ENCODE measurements at places on chromosomes 13 and 19. TPM values are rescaled to one million over a fixed set of nuclear protein-coding genes. Genes with fewer than 3 reads are reported as not detected.
A peak's percentile ranks its signal among the peaks of the same experiment; 100 is the strongest.

Gene N4BP2L1
- 28.6 TPM for total RNA-seq

Gene DNAAF3
- total RNA-seq = 0.23 TPM

Gene CHAF1A
- 81.9 TPM for total RNA-seq

Gene ZNF543
- 5.1 TPM for total RNA-seq

Gene PLVAP
- not detected for total RNA-seq

Gene SGCG
- not detected for total RNA-seq

Gene YJEFN3
- 9.7 TPM for total RNA-seq

Gene FBXO17
- total RNA-seq = not detected

Gene C13orf42
- not detected for total RNA-seq

Gene PROZ
- not detected for total RNA-seq

Gene ZNF667
- total RNA-seq = 0.09 TPM

DNA sequence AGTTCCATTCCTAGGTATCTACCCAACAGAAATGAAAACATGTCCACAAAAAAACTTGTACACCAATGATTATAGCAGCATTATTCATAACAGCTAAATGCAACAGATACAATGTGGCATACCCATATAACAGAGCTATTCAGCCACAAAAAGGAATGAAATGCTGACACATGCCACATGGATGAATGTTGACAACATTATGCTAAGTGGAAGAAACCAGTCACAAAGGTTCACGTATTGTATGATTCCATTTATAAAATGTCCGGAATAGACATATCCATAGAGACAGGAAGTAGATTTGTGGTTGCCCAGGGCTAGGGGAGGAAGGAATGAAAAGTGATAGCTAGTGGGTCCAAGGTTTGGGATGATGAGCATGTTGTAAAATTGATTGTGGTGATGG is 10.8 kb downstream of the CRYL1 start:
- no peak overlapping the region for H3K27ac ChIP-seq
- no peak overlapping the region for H3K4me3 ChIP-seq
- peaks cover 6% of the 10 kb centered on the region for H3K36me3 ChIP-seq

DNA sequence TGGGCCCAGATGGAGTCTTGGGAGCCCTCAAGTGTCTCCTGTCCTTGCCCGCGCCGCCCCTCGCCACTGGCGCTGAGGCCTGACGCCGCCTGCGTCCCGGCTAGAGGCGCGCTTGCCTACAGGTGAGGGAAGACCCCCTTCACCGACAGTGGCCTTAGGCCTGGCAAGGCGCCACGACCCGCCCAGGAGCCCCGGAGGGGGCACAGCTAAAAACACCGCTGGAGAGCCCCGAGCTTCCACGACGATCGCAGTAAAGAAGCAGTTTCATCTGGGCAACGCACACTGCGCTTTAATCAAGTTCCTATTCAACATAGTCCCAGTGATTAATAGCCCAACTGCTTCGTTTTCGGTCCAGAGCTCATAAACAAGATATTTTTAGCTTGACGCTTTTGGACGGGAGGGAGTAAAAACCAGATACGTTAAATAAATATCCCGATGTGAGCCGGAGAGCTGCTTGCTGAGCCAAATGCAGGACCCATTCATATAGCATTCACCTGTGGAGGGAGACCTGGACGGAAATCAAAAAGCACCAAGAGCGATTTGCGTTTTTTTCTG is 1.5 kb upstream of the CEBPA start:
- no peaks in the 10 kb centered on the region for H3K4me1 ChIP-seq
- no peaks in the 10 kb centered on the region for H3K36me3 ChIP-seq
- H3K27ac ChIP-seq = no peak overlapping the region
- H3K27me3 ChIP-seq = peaks cover 52% of the 10 kb centered on the region
- no peak overlapping the region for H3K4me3 ChIP-seq

DNA sequence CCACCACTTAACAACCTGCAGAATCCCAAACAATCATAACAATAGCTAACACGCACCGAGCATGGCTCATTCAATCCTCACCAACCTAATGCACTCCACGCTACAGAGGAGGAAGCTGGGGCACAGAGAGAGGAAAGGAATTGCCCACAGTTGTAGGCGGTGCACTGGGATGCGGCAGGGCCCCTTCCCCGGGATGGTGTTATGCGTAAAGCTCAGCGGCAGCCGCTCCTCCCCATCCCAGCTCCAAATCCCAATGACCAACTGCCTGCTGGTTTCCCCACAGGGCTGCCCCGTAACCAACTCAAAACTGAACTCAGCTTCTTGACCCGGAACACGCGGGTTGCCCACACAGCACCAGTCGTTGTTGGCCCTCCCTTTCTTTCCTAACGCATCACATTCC is 42.2 kb downstream of the SERP2 start:
- H3K27ac ChIP-seq = no peak overlapping the region
- H3K27me3 ChIP-seq = no peaks in the 10 kb centered on the region
- no peak overlapping the region for H3K4me3 ChIP-seq
- H3K36me3 ChIP-seq = no peaks in the 10 kb centered on the region
- DNase-seq = no peak

- no peak overlapping the region for H3K27ac ChIP-seq
- peaks cover 1% of the 10 kb centered on the region for H3K27me3 ChIP-seq
- H3K4me1 ChIP-seq = no peaks in the 10 kb centered on the region
- no peak overlapping the region for H3K4me3 ChIP-seq
- DNase-seq = no peak
Measured at GRCh38 chr13:36709136-36709890, 35.5 kb downstream of the SERTM1 start.

GRCh38 chr13:48405875-48406274 is 7.0 kb downstream of the LPAR6 start:
- no peak overlapping the region for H3K27ac ChIP-seq
- no peaks in the 10 kb centered on the region for H3K27me3 ChIP-seq
- H3K4me1 ChIP-seq = peaks cover 59% of the 10 kb centered on the region
- no peak overlapping the region for H3K4me3 ChIP-seq
- H3K36me3 ChIP-seq = peaks cover 30% of the 10 kb centered on the region

DNA sequence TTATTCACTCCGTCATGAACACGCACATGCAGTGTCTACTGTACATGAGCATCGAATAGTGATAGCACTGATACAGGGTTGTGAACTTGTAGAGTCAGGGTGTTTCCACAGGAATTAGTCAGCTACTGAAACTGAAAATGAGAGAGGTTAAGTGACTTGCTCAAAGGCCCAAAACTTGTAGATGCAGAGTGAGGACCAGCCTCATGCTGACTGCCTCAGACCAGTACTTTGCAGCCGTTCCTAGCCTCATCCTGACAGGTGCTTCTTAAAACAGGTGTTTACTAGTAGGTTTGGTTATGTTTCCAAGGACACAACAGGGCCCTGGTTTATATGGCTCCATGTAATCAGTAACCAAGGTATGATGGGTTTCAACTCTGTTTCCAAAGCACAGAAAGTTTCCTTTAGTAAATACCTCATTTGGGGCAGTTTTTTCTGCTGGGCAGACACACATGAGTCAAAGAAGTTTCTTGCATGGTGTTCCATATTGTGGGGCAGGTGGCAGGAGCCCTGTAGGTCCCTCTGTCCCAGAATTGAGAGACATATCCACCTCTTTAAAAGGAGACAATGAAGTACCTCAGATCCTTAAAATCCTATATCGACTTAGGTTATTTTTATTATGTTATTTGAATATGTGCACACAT is 16.0 kb downstream of the FGF9 start:
- DNase-seq = no peak
- peaks cover 22% of the 10 kb centered on the region for H3K27me3 ChIP-seq
- no peaks in the 10 kb centered on the region for H3K36me3 ChIP-seq
- peaks cover 7% of the 10 kb centered on the region for H3K4me1 ChIP-seq

- DNase-seq = no peak
- H3K27ac ChIP-seq = no peak overlapping the region
- no peaks in the 10 kb centered on the region for H3K4me1 ChIP-seq
- no peaks in the 10 kb centered on the region for H3K27me3 ChIP-seq
- no peak overlapping the region for H3K4me3 ChIP-seq
Measured at GRCh38 chr13:80469853-80470381, 129.0 kb upstream of the SPRY2 start.

DNA sequence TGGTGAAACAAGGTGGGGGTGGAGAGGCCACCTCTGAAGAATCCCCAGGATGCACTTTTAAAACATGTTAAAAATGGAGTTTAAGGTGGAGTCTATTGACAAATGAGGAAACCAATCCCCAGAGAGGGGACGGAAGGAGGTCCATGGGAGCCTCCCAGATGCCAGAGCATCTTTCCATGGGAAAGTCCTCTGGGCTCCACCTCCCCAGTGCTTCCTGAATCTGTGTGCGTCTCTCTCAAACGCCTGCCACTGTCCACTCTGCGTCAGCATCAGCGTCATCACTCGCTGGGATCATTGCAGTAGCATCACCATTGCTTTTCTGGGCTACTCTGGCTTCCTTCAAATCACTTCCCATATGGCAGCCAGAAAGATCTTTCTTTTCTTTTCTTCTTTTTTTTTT is 6.2 kb downstream of the GPR4 start:
- DNase-seq = no peak
- no peak overlapping the region for H3K27ac ChIP-seq
- no peaks in the 10 kb centered on the region for H3K36me3 ChIP-seq
- H3K27me3 ChIP-seq = peaks cover 49% of the 10 kb centered on the region
- peaks cover 28% of the 10 kb centered on the region for H3K4me1 ChIP-seq

DNA sequence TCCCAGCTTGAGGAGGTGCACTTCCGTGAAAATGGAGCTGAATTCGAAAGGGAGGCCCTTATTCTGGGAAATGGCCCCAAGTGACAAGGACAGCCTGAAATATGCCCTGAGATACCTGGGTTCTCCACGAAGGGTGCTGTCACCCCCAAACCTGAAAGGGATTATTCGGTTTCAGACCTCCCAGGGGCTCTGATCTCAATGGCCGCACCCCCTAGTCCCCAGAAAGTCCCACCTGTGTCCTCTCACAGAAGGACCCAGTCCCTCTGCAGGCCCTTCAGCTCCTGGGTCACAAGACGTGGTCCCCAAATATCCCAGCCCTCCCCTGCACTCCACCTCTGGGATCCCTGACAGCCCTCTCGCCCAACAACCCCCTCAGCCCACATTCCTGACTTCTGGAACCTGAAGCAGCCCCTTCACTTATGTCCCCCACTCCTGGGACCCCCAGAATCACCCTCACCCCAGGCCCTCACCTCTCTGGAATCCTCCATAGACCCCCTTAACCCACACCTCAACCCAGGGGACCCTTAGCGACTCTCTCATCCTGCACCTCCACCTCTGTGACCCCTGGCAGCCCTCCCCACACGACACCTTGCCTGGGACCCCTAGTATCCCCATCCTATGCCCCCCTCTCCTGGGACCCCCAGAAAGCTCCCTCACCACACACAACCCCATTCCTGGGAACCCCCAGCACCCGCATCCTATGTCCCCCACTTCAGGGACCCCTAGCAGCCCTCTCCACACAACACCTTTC is 606 bp downstream of the SYNGR4 start:
- no peak for DNase-seq
- H3K4me3 ChIP-seq = peak overlapping the region; percentile 78
- H3K4me1 ChIP-seq = peaks cover 12% of the 10 kb centered on the region
- H3K27ac ChIP-seq = peak overlapping the region; percentile 90

DNA sequence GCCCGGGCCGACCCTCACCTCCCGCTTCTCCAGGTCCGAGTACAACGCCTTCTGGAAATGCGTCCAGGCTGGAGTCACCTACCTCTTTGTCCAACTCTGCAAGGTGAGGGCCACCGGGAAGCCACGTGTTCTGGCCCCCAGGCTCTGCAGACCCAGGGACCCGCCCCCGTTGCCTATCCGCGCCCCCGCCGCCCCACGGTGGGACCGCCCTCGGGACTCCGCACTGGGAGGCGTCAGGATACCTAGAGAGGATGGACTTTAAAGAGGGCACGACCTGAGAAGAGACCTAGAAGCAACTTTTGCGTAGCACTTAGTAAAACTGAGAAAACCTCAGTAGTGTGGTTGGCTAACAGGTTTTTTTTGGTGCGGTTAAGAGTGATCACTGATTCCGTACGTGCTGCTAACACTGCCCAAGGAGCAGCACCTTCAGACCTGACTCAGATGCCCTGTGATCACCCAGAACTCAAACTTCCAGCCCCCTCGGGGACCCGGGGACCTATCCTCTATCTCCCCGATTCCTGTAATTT is 492 bp downstream of the TMEM147 start:
- peaks cover 18% of the 10 kb centered on the region for H3K4me1 ChIP-seq
- peak overlapping the region; percentile 94 for H3K4me3 ChIP-seq
- H3K27ac ChIP-seq = peak overlapping the region; percentile 95
- H3K27me3 ChIP-seq = no peaks in the 10 kb centered on the region
- DNase-seq = peak; percentile 52
- peaks cover 27% of the 10 kb centered on the region for H3K36me3 ChIP-seq

GRCh38 chr13:22076658-22077057 is 405.8 kb downstream of the FGF9 start:
- peaks cover 55% of the 10 kb centered on the region for H3K4me1 ChIP-seq
- no peak overlapping the region for H3K4me3 ChIP-seq
- peak overlapping the region; percentile 12 for H3K27ac ChIP-seq
- no peaks in the 10 kb centered on the region for H3K27me3 ChIP-seq

DNA sequence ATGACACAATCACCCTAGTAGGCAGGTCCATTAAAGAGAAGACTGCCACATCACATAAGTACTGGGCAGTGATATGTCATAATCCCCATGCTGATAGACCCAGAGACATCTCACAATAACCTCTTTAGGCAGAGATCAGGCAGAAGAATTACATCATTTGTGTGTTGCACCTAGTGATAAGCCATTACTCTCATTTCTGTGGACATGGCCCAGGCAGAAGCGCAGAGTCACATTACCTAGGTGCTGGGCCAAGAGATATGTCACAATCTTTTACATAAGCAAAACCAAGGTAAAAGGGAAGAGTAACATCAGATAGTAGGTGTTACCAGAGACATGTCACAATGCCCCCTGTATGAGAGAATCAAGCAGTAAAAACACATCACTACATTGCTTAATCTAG is 71.9 kb downstream of the ZNF726 start:
- no peaks in the 10 kb centered on the region for H3K27me3 ChIP-seq
- no peak for DNase-seq
- no peak overlapping the region for H3K27ac ChIP-seq
- no peak overlapping the region for H3K4me3 ChIP-seq
- no peaks in the 10 kb centered on the region for H3K36me3 ChIP-seq

DNA sequence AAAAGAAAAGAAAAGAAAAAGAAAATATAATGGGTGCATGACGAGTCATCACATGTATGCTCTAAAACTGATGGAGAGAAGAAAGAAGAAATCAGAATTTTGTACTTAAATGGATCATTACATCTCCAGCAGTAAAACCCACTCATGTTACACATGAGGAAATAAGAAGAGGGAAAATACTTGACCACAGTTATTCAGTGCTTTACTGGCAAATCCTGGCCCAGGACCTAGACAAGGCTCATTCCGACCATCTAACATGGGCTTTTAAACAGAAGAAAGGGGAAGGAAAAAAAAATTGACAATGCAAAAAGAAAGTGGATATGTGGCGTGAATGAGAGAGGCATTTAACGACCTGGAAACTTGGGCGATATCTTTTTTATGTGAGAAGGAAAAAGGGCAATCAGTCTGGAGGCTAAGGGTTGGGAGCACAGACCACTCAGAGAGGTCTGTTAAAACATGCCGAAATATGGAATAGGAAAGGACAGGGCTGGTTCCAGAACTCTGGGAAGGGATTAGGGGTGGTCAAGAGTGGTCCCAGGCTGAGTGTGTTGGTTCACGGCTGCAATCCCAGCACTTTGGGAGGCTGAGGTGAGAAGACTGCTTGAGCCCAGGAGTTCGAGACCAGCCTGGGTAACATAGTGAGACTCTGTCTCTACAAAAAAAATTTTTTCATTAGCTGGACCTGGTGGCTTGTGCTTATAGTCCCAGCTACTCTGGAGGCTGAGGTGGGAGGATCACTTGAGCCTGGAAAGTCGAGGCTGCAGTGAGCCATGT is 1.6 kb downstream of the SIGLECL1 start:
- H3K4me1 ChIP-seq = peaks cover 63% of the 10 kb centered on the region
- H3K27ac ChIP-seq = peak overlapping the region; percentile 55
- H3K36me3 ChIP-seq = peaks cover 7% of the 10 kb centered on the region
- no peaks in the 10 kb centered on the region for H3K27me3 ChIP-seq
- no peak overlapping the region for H3K4me3 ChIP-seq

GRCh38 chr13:110166598-110166997 is 140.4 kb downstream of the COL4A1 start:
- no peaks in the 10 kb centered on the region for H3K4me1 ChIP-seq
- no peak overlapping the region for H3K27ac ChIP-seq
